ENCODE measurements at places on chromosomes 16 and 17. TPM values are rescaled to one million over a fixed set of nuclear protein-coding genes. Genes with fewer than 3 reads are reported as not detected.

- DNase-seq = no peak
Measured at GRCh38 chr16:60302676-60303075, 1568.6 kb upstream of the GOT2 start.

DNA sequence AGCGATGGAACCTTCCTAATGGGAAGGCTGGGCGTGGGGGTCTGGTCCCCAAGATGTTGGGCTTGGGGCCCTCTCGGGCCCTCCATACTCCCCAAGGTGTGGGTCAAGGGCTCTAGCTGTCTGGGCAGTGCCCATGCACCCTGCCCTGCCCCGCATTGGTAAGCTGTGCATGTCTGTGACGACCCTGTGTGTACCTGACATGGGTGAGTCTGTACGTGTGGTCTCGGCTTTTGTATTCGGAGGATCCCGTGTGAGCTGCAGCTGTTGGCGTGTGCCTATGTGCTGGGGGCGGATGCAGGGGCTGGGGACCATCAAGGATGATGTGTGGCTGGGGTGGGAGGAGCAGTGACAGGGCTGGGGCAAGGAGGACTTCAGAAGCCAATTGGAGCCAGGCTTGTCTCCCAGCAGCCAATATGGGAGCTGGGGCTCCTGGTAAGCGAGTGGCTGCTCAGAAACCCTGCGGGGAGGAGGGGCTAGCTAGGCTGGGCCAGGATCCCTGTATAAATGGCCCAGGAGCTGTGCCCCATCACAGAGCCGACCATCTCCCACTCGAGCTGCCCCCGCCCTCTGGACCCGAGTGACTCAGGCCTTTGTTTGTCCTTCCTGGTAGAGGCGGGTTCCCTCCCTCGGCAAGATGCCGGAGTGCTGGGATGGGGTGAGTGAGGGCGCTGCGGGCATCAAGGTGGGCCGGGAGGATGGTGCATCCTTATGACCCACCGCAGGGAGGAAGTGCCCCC lies at the start of gene NDRG4:
Gene NDRG4 (plus strand): TSS at position 529 of the 737 bp plus-strand sequence. CDS start 106 bp downstream, at position 635.
- DNase-seq = no peak

- DNase-seq = no peak
Measured at GRCh38 chr16:851871-852270, 51.3 kb upstream of the GNG13 start.

DNA sequence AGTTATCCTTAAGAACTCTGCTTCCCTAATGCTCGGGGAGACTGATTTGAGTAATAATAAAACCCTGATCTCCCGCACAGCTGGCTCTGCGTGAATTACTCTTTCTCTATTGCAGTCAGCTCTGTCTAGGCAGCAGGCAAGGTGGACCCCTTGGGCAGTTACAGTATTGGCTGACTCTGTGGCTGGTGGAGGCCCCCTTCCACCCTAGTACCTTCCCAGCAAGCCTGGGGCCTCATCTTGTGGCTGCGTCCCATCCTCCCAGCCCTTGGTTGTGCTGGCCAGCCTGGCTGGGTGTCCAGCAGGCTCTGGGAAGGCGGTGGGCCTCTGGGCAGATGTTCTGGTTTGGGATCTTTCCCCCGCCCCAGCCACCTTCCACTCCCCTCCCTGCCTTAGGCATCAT lies 44.5 kb downstream of the CFAP20 start:
- no peak for DNase-seq

ZG16 gene
- not detected for total RNA-seq

TOX3 gene
- 5.5 TPM for total RNA-seq
